ENCODE measurements at places on chromosomes 7 and 10. TPM values are rescaled to one million over a fixed set of nuclear protein-coding genes. Genes with fewer than 3 reads are reported as not detected.

ABCC2 gene
- 0.31 TPM for total RNA-seq

GRCh38 chr10:50613726-50614443, 9.9 kb downstream of the SGMS1 start:
- H3K27ac ChIP-seq = no peak overlapping the region
- H3K4me1 ChIP-seq = no peaks in the 10 kb centered on the region
- H3K4me3 ChIP-seq = no peak overlapping the region
- no peaks in the 10 kb centered on the region for H3K27me3 ChIP-seq
- no peak for DNase-seq
- H3K36me3 ChIP-seq = no peaks in the 10 kb centered on the region

DNA sequence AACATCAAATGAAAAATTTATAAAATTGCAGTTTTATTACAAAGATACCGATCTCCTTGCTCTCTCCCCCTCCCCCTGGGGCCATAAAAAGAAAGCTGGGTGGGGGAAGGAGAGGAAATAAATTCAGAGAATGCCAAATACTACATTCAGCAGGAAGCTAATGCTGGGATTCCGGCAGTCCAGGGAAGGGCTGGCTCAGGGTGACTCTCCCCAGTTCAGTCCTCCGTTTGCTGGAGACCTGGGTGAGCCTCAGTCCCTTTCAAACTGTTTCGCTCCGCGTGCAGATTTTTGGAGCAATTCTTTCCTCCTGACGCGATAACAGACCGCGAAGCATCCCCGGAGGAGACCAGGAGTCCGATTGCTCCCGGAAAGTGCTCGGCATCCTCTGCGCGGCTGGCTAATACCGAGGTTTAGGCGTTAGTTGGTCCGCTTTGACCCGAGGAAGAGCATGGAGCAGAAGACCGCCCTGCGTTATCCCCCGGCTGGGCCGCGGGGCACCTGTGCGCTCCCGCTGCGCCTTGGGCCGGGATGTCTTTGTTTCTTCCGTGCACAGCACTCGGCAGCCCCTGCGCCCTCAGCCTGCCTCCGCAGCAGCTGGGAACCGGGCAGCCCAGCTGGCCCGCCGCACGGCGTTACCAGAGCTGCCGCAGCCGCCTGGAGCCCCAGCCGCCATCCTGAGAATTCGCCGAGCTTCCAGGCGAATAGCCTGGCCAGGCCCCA, 3.9 kb upstream of the HOXA2 start:
- H3K27me3 ChIP-seq = peaks cover 64% of the 10 kb centered on the region
- H3K27ac ChIP-seq = peak overlapping the region; percentile 65
- peak; percentile 52 for DNase-seq
- H3K36me3 ChIP-seq = no peaks in the 10 kb centered on the region
- H3K4me3 ChIP-seq = peak overlapping the region; percentile 41

DNA sequence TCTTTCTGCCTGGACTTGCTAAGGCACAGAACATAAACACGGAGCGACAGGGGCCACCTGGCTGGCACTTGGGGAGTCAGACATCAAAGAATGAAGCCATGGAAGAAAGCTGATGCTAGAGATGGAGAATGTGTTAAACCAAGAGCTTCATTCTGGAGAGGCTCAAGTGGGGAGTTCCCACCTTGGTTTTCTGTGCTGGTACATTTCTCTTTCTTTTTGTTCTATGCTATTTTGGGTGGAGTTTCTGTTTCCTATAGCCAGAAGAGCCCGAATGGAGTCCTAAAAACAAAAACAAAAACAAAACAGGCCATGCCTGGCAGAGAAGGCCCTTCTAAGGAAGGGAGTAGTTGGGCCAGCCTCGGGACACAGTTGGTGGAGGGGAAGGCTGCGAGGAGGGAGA, 148.4 kb upstream of the PRR15 start:
- no peak for DNase-seq
- no peak overlapping the region for H3K27ac ChIP-seq
- H3K4me3 ChIP-seq = no peak overlapping the region

DNA sequence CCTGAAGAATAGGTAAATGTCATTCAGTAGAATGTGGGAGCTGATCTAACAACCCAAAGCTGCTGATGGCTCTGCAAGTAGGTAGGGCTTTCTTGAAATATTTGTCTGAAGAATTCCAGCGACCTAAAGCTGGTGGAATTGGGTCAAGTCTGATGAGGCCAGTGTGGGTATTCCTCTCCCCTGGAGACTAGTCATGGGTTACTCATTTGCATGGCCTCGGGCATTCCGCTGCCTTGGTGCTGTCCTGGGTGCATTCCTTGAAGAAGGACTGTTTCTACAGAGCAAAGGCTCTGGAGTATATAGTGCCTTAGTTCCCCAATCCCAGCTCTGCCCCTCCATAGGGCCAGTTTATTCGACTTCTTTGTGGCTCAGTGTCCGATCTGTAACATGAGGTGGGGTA, 19.2 kb downstream of the PDK4 start:
- DNase-seq = no peak
- H3K27me3 ChIP-seq = no peaks in the 10 kb centered on the region
- H3K4me3 ChIP-seq = no peak overlapping the region
- H3K36me3 ChIP-seq = no peaks in the 10 kb centered on the region
- H3K4me1 ChIP-seq = no peaks in the 10 kb centered on the region

GRCh38 chr7:151430391-151431205, 9.3 kb downstream of the CRYGN start:
- H3K27ac ChIP-seq = no peak overlapping the region
- H3K27me3 ChIP-seq = no peaks in the 10 kb centered on the region
- peaks cover 39% of the 10 kb centered on the region for H3K4me1 ChIP-seq
- no peaks in the 10 kb centered on the region for H3K36me3 ChIP-seq
- DNase-seq = no peak

DNA sequence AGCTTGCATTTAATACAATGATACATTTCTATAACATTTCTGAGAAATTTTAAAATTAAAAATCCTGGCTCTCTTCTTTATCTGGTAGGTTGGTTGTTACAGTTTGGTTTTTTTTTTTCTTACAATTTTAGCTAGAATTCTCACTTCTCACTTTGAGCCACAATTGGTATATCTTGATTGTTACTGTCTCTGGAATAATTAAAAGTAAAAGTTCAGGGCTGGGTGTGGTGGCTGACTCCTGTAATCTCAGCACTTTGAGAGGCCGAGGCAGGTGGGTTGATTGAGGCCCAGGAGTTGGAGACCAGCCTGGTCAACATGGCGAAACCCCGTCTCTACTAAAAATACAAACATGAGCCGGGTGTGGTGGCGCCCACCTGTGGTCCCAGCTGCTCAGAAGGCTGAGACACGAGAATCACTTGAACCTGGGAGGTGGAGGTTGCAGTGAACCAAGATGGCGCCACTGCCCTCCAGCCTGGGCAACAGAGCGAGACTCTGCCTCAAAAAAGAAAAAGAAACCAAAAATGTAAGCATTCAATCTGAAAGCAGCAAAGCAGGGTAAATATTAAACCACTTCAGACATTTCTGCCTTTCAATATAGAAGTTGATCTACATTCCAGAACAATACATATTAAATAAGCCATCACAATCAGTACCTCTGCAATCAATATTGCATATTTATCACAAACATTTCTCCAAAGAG, 88.6 kb upstream of the PFKP start:
- peaks cover 26% of the 10 kb centered on the region for H3K4me1 ChIP-seq
- no peak overlapping the region for H3K27ac ChIP-seq
- no peaks in the 10 kb centered on the region for H3K36me3 ChIP-seq
- H3K27me3 ChIP-seq = no peaks in the 10 kb centered on the region
